Cerebellum (tissue), 4 donors: ENCODE measurements at places on chromosomes 5 and 9. TPM values are rescaled to one million over a fixed set of nuclear protein-coding genes. Genes with fewer than 3 reads are reported as not detected.

GRCh38 chr5:96595300-96596090 lies 66.7 kb upstream of the CAST start:
- no peak for DNase-seq

DNA sequence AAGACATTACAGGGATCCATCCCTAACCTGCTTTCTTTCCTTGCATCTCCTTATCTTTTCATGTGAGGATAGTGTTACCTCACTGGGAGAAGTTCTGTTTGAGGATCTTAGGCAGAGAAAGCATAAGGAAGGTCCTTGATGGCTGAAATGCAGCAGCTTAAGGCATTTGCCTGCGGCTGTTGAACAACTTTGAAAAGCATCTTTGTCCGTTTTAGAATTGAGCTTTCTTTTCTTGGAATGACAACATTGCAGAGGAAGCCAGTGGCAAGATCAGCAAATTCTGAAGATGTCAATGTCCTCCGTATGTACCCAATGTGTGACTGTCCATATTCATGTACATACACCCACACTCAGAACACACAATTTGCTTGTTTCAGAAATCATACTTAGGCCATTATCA lies 436.2 kb downstream of the GABRG2 start:
- no peak for DNase-seq

STK32A gene
- total RNA-seq, result 37.9 TPM

- DNase-seq, result no peak
Measured at GRCh38 chr5:166906991-166907713, 1384.3 kb upstream of the WWC1 start.

GRCh38 chr5:137641148-137641547 lies 94.7 kb downstream of the KLHL3 start:
- DNase-seq, result no peak

- no peak for DNase-seq
Measured at GRCh38 chr9:27732494-27732893, 159.2 kb upstream of the C9orf72 start.

WNK2 gene
- total RNA-seq, result 47.4 TPM
